ENCODE measurements at places on chromosomes 5 and 9. TPM values are rescaled to one million over a fixed set of nuclear protein-coding genes. Genes with fewer than 3 reads are reported as not detected.

The EPB41L4A gene
- 0.29 TPM for total RNA-seq

The GNAQ gene
- total RNA-seq, result 36.9 TPM

The CTNNAL1 gene
- 53.6 TPM for total RNA-seq

The SOX30 gene
- total RNA-seq, result not detected

The PTGDS gene
- total RNA-seq, result 4.2 TPM

The SNCAIP gene
- 7.0 TPM for total RNA-seq

The LCP2 gene
- total RNA-seq, result not detected

The MSH3 gene
- total RNA-seq, result 11.6 TPM

The JAKMIP2 gene
- 0.22 TPM for total RNA-seq

The PPWD1 gene
- total RNA-seq, result 29.8 TPM

The RORB gene
- total RNA-seq, result under 0.01 TPM

The SLC6A7 gene
- total RNA-seq, result under 0.01 TPM

The ENTPD8 gene
- total RNA-seq, result not detected

The DDX4 gene
- total RNA-seq, result not detected

The PDLIM4 gene
- total RNA-seq, result 26.9 TPM

The LCN15 gene
- not detected for total RNA-seq

The TMEFF1 gene
- 0.88 TPM for total RNA-seq

The CTNND2 gene
- total RNA-seq, result not detected

The CNTRL gene
- 4.6 TPM for total RNA-seq

Measured in placental pericyte (primary cell).